ENCODE measurements at places on chromosomes 5 and 9.

GRCh38 chr5:133635051-133635450 is 22.7 kb upstream of the FSTL4 start:
- DNase-seq, result no peak

DNA sequence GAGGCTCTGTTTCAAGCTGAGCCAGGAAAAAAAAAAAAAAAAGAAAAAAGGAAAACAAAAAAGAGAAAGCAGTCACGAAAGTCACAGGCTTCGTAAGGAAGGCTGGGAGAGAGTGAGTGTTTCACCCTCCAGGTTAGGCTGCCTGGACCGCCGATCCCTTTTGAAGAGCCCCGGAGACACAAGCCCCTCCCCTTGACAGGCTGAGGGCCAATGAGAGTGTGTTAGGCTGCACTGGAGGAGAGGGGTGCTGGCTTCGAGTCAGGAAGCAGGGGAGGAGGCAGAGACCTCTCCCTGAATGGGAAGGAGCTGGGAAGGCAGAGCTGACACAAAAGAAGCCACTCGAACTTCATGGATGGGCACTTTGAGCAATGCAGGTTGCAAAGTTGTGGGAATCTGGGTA is at the start of gene NMUR2:
Gene NMUR2, minus strand, starts transcription at position 135 of the 400 bp plus-strand sequence. CDS start 166 bp downstream, outside the sequence.
- DNase-seq, result peak; percentile 11

GRCh38 chr5:66353186-66353585 is 209.1 kb downstream of the SREK1 start:
- no peak for DNase-seq

DNA sequence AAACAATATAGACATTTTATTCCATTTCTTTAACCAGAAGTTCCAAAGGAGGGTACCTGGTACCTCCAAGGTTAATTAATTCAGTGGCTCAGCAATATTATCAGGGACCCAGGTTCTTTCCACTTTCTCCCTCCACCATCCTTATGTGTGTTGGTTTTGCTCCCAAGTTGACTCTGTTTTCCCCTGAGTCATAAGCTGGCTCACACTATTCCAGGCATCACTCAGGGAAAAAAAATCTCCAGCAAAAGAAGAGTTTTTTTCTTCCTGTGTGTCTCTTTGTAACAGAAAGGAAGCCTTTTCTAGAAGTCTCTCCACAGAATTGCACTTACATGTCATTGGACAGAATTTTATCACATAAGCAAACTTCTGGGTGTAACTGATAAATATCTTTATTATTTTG is 31.2 kb upstream of the GALNT10 start:
- no peak for DNase-seq

DNA sequence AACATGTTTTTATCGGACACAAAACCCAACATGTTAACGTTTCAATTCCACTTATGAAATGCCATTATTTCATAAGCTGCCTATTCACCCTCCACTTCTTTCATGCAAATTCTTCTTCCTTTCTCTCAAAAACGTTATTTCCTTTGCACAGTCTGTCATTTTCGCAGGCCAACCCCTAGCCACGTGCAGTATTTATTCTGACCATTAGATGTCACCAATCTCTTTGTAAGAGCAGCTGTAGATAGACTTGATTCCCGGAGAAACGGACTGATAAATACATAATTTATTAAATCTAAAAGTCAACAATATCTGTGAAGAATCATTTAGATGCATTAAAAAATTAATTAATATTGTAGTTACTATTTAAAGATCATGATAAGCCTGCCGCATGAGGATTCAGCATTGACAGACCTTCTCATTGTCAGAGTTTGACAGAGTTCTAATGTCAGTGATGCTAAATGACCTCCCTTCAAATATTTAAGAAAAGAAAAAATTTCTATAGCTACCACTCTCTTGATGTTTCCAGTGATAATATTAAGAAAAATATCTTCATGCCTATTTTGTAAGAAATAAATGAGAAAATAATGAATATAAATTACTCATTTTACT is 933.6 kb downstream of the CDH12 start:
- peak; percentile 12 for DNase-seq

- DNase-seq, result no peak
Observed at GRCh38 chr5:36717131-36717695, 110.8 kb downstream of the SLC1A3 start.

GRCh38 chr5:39526914-39527477 is 102.2 kb upstream of the DAB2 start:
- no peak for DNase-seq

- no peak for DNase-seq
Observed at GRCh38 chr9:127426756-127427155, 2.6 kb downstream of the ZNF79 start.

GRCh38 chr5:179955630-179956029 is 47.9 kb upstream of the TBC1D9B start:
- DNase-seq, result no peak

- no peak for DNase-seq
Observed at GRCh38 chr5:149160291-149160787, 19.0 kb downstream of the ABLIM3 start.

DNA sequence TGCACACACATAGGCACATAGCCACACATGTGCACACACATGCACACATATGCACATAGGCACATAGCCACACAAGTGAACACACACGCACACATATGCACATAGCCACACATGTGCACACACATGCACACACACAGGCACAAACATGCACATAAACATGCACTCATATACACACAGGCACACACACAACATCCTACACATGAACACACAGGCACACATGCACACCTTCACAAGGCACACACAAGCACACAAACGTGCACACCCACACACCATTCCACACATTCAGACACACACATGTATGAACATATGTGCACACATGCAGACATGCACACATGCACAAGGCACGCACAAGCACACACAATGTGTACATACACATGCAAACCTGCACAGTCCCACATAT is 484.7 kb downstream of the IRX1 start:
- no peak for DNase-seq

DNA sequence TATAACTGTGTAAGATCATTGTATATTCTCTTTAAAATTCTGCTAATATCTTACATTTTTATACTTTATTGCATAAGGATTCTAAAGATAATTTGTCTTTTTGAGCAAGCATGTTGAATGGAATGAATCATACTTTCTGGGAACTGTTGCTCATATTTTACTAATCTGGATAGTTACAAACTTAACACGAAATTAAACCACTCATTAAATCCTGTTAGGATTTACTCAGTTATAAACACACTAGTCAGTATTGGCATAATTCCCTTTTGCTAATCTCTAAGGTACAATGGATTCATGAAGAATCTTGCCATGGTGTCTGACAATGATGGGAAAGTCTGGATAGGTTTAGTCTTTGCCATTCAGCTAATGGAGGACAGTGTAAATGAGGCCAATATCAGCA is 338.1 kb upstream of the SMC2 start:
- no peak for DNase-seq

GRCh38 chr5:77011498-77011897 is 18.7 kb upstream of the AGGF1 start:
- no peak for DNase-seq

DNA sequence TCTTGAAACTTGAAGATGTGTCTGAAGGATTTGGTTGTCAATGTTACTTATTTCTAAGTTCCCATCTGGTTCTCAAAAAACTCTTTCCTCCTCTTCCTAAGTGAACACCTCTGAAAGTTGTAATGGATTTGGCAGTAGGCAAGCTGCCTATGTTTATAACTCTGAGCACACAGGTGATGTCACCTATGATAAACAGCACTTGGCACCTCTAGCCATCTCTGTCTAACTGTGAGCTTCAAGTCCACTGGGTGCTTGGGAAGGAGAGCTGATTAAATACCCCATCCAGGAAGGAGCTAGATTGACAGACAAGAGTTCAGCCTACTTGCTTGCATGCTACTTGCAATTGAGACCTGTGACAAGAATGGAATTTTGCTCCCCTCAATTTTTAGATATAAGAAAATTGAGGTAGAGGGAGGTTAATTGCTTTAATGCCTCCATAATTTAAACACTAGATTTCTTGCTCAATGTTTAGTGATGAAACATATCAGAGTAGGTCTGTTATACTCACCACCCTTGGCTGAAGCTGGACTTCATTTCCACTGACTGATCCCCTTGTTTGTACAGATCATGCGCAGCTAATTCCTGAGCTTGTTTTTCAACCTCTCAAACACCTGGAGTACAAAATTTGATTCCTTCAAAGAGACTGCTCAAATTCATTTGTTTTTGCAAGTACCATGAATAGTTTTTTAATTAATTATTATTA is 49.9 kb downstream of the PDE4D start:
- DNase-seq, result no peak

DNA sequence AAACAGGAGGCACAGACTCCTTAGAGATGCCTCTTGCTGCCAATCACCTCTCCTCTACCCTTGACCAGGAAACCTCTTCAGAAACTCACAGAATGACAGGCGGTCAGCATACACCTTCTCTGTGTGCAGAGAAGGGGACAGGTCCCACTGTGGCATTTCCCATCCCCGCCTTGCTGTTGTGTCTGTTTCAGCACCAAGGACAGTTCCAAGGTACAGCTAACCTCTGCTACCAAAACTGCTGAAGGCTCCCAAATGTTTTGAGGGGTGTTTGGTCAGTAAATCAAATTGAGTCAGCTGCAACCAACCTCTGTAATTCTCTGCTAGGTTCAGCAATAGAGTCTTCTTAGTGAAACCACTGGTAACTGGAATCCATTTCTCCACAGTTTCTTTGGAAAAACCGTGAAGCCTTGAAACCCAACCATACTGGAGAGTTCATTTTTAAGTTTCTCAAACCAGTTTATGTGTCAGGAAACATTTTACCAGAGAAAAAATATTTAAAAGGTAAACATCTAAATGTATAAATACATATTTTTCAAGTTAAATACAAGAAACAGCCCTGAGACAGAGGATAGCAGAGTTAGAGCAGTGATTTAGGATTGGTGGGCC is 122.0 kb downstream of the DRD1 start:
- DNase-seq, result peak; percentile 51

DNA sequence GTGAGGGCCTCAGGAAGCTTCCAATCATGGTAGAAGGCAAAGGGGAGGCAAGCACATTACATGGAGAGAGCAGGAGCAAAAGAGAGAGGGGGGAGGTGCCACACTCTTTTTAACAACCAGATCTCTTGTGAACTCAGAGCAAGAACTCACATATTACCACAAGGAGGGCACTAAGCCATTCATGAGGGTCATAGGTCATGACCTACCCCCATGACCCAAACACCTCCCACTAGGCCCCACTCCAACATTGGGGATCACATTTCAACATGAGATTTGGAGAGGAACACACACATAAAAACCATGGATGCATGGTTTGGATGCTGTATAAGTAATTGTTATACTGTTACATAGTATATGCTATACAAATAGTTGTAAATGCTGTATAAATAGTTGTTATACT is 17.5 kb downstream of the POLK start:
- DNase-seq, result no peak

DNA sequence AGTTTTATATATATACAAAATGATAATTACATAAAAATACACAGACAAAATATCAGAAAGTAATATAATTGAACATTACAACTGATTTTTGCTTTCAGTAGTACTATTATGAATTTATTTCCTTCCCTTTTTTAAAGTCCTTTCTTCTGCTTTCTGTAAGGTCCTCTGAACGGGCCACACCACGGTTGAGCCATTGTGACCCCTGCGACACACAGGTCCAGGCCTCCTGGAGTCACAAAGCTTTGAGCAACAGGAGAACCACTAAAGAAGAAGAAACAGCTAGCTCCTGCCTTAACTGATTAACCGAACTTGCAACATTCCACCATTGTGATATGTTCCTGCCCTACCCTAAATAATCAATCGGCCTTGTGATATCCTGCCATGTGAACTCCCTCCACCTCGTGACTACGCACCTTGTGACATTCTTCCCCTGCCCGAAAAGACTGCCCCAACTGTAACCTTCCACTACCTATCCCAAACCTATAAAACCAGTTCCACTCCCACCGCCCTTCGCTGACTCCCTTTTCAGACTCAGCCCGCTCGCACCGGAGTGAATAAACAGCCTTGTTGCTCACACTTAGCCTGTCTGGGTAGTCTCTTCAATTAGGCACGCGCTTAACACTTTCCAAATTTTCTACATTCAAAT is 375.0 kb upstream of the RFX3 start:
- no peak for DNase-seq

- no peak for DNase-seq
Observed at GRCh38 chr9:94855903-94856302, 129.4 kb downstream of the AOPEP start.

DNA sequence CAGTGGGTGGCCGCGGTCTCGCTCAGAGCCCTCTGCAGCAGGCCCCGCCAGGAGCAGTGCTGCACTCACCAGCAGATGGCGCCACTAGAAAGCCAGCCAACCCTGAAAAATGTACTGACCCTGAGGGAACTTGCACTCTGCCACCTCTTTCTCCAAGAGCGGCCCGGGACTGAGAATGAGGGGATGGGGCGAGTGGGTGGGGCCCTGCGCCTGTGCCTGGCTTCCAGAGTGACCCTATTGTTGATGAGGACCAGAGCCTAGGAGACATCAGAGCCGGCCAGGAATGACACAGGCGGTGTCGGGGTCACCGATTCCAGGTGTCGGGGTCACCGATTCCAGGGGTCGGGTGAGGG is 2.9 kb upstream of the IL17B start:
- peak; percentile 76 for DNase-seq
